ENCODE measurements at places on chromosomes 5 and 9.

DNA sequence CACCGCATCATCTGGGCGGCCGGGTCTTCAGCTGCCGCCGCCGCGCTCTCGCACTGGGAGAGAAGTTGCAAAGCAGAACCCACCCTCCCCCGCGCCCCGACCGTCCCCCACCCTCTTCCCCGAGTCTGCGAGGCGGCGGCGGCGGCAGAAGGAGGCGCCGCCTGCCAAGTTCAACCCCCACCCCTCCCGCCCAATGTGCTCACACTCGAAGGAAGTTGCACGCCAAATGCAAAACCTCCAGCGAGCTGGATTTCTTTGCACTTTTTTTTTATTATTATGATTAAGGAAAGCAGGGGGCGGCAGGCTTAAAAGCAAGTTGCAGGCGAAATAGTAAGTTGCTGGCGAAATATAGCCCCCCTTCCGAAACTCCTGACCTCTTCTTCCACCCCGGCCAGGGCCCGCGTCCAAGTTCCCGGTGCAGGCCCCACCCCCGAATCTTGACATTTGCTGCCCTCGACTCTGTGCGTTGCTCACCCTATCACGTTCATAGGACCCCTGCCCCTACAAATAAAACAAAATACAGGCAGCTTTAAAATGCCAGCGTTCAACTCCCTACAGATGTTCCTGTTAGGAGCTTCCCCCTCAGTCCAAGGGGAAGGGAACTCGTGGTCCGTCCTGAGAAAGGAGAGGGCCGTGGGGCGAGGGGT lies 1.1 kb upstream of the NR3C1 start:
- peak; percentile 59 for DNase-seq

DNA sequence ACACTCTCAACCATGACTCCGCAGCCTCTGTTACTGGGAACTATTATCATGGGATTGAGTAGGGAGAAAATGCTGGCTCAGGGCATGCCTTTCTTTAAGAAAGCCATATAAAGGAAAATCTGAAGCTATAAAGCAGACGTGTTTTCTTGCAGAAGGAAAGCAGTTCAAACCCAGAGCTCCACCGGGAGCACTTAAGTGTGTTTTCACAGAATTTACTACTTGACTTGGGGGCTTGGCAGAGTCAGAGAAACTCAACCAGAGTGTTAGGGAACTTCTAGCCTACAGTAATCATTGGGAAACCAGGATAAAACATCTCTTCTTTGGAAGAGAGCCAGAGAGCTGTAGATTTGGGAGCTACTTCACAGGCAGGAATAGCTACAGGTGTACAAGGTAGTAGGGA lies 283.4 kb upstream of the ADRA1B start:
- DNase-seq: no peak

GRCh38 chr9:15529566-15530324 lies 19.0 kb upstream of the PSIP1 start:
- DNase-seq: no peak

GRCh38 chr9:137907776-137908175 lies 30.2 kb downstream of the CACNA1B start:
- DNase-seq: no peak

DNA sequence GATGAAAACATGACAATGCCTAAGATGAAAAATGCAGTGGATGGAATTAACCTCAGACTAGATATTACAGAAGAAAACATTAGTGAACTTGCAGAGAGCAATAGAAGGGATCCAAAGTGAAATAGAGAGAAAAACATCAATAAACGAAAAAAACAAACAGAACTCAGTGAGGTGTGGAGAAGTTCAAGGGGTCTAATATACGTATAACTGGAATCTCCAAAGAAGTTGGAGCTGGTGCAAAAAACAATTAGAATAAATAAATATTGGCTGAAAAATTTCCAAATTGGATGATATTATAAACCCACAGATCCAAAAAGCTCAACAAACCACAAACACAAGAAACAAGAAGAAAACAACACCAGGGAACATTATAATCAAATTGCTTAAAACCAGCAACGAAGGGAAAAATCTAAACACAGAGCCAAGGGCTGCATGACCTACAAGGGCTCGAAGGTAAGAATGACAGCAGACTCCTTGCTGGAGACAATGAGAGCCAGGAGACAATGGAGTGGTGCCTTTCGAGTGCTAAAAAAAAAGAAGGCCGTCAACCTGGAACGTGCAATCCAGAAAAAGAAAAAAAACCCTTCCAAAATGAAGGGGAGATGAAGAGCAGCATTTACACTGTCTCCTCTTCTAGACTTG lies 11.8 kb downstream of the FAM163B start:
- DNase-seq: no peak

DNA sequence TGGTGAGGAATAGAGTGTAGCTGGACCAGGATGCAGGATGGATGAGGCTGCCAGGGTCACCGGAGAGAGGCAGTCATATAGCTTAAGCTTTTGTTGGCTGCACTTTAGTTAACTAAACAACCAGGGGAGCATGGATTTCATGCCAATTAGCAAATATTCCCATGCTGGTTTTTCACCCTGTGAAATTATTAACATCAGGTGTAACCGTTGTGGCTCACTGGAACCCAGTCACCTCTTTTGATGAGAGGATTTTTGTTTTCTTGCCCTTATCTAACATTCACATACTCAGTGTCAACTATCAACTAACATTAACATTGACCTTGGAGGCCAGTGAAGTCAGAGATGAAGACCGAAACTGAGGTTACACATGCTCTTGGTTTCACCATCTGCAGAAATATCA lies 97.2 kb upstream of the BASP1 start:
- DNase-seq: no peak

DNA sequence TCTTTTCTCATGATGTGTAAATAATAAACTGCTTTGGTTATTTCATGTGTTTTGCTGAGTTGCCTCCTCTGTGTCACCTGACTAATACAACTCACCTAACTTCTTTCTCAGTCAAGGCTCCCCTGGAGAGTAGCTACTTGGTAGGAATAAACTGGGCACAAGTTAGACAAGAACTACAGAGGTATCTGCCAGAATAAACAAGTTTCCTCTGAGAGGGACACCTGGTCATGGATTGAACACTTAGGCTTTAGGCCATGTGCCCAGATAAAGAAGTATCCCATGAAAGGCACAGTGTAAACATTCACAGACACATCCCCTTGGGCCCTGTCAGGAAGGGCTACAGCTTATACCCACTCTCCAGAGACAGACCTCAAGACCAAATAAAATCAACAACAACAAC lies 532.5 kb downstream of the KIF4B start:
- DNase-seq: no peak

DNA sequence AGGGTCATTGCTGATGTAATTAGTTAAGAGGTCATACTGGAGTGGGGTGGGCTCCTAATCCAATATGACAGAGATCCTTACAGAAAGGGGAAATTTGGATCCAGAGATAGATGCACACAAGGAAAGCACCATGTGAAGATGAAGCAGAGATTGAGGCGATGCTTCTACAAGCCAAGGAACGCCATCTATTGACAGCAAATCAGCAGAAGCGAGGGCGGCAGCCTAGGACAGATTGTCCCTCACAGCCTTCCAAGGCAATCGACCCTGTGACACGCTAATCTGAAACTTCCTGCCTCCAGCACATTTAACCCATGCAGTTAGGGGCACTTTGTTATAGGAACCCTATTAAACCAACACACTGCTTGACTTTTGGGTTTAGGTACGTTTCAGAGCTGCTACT lies 285.1 kb upstream of the DAP start:
- DNase-seq: no peak

- no peak for DNase-seq
Measured at GRCh38 chr9:18393340-18394130, 80.4 kb upstream of the ADAMTSL1 start.

GRCh38 chr9:95327239-95327865 lies 9.8 kb upstream of the FANCC start:
- no peak for DNase-seq

DNA sequence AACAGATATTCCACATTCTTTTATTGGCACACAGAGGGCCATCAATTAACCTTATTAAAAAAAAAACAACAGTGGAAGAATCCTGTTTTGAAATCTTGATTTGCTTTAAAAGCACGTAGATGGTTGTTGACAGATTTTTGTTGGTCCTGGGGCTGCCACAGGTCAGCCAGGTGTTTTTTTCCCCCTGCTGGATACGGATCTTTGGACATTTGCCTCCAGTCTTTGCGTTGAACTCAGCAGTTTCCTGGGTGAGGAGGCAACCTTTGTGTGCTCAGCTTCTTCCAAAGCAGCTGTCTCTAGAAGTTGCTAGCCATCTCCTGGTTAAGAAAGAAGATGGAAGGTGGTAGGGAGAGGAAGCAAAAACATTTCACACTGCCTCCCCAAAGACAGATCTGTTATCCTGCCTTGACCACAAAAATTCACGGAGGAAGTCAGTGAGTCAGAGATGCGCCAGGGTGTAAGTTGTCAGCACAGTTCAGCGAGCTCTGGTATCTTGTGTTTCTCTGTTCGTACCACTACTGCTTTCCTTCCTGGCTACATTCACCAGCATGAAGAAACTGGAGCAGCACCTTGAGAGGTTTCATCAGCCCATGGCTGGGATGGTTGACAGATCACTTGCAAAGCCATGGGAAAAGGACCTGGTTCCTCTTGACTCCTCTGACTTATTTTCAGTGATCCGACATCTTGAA lies 207.3 kb downstream of the ARHGAP26 start:
- no peak for DNase-seq

GRCh38 chr5:100827481-100827889 lies 75.6 kb downstream of the ST8SIA4 start:
- DNase-seq: no peak

- DNase-seq: no peak
Measured at GRCh38 chr9:35690614-35691333, 1.0 kb upstream of the TPM2 start.

DNA sequence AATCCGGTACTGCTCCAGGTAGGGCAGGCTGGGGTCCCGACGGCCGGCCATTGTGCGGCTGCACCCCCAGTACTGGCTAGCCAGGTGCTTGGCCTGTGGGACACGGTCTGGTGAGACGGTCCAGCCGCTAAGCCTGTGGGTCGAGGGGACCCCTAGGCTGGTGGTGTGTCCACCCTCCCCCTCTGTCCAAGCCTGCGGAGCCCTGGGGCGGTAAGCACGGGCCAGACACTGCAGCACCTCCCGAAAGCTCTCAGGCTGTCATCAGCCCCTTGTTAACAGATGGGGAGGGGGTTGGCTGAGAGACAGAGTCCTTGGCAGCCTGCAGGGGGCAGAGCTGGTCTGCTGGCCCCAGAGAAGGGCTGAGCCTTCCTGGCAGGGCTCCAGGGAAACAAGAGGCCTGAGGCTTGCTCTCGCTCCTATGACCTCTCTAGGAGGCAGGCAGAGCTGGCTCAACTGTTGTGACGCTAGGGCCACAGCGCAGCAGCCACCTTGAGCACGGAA lies 11.8 kb upstream of the MRNIP start:
- DNase-seq: no peak

DNA sequence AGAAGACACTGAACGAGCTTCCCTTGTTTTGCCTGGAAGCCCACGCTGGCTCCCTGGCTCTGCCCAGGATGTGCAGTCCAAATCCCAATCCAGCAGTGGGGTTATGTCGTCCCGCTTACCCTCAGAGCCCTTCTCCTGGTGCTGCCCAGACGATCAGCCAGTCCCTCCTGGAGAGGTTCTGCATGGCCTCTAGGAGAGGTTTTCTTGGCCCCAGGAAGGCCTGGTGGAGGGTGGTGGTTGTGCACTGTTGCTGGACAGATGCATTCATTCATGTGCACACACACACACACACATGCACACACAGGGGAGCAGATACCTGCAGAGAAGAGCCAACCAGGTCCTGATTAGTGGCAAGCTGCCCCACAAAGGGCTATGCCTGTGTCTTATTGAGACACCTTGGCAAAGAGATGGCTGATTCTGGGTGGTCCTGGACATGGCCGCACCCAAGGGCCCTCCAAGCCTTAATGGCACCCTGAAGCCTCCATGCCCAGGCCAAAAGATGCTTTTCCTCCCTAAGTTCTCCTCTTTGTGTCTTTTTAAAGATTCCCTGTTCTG lies 10.5 kb upstream of the OLFM1 start:
- no peak for DNase-seq

DNA sequence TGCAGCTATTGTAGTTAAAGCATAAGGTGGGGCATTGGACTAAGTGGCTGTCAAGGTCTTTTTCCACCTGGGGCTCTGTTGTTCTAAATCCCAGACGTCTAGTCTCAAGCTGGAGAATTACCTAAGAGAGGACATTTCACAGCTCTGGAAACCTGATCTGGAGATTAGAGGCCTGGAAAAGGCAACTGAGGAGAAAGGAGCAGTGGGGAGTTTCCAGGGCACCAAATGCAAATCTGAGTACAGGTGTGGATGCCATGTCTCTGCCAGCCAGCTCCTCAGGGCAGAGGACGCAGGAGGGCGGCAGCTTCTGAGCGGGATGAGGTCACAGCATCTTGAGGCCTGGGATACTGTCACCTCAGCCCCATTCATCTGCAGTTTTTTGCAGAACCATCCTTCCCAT lies 65.2 kb downstream of the PPARGC1B start:
- DNase-seq: no peak

GRCh38 chr5:72588640-72589039 lies 81.4 kb upstream of the ZNF366 start:
- no peak for DNase-seq

GRCh38 chr9:131635285-131635684 lies 90.0 kb downstream of the PRRT1B start:
- peak; percentile 52 for DNase-seq

DNA sequence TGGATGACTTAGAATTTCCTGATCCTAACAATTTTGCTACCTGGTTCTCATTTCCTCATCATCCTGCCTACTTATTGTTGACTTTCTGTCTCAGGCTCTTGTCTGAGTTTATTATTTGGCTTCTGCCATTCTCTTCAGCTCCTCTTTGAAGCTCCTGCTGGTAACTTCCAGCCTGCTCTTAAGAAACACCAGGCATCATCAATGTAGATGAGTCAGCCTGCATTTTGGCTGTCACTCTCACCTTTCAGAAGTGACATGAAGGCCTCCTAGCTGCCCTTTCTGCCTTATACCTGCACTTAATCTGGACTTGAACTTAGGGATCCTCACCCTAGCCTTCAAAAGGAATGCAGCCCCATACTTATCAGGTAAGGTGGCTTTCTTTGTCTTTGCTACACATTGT lies 551.8 kb upstream of the ZNF608 start:
- no peak for DNase-seq

DNA sequence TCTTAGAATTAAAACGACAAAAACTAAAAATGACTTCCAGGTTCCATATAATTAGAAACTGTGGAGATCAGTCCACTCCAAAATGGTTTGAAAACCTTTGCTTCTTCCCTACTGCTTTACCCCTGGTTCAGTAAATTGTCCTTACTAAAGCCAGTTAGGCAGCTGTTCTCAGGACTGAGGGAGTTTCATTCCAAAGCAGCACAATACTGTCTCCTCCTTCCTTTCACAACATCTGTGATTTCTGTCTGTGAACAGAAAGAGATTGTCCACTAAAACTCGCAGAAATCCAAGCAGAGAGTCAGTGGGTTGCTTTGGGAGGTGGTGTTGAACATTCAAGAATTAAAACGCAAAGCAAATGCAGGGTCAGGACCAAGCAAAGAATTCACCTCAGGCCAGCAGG lies 740.8 kb upstream of the ZNF608 start:
- no peak for DNase-seq
